GM12878 (cell line): ENCODE measurements at places on chromosomes 2 and 18.

DNA sequence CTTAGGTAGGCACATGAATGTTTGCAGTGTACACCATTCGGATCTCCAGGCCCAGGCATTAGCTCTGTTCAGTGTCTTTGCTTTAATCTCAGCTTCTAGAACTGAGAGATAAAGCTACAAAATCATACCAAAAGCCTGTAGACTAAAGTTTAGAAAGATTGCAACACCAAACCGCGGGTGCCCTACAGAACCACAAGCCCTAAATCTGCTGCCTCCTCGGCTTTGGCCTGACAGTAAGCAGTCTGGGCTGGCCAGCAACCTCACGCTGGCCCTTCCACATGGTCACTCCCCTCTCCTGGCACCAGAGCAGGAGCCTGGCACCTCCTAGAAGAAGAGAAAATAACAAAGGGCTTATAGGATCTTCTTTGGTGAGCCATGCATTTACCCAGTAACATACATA is 8.9 kb upstream of the OSR1 start:
- no peak for DNase-seq

GRCh38 chr2:149861034-149861433 is 273.5 kb upstream of the MMADHC start:
- no peak for DNase-seq

DNA sequence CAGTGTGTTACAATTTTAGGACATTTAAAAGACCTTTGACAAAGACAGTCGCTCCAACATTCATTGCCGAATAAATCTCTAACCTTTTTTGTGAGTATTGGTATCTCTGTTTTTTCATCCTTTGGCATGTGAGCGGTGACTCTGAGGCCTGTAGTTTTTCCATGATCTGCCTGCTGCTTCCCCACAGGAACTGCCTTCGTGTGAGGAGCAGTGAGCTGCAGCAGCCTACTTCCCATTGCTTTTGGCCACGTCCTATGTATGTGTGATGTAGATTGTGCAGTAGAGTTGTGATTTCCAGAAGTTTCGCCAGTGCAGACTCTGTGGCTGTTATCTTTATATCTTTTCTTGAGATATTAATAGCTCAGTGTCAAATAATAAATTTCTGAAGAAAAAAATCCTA is 79.8 kb downstream of the UGGT1 start:
- DNase-seq: no peak

DNA sequence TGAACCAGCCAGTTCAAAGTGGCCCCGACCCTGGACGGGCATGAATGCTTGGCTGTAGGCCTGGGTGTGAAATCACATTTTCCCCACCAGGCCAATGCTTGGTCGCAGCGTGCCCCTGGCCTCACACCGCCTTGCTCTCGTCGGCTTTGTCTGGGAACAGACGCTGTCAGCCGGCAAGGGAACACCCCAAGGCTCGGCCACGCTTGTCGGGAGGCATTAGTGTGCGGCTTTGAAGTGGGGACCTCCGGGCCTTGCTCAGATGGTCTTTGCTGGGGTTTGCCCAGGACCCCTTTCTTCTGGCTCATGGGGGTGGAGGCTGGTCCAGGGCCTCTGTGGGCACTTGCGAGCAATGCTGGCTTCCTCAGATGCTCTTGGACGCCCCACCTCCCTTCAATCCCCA is 79.1 kb downstream of the INHBB start:
- no peak for DNase-seq

- no peak for DNase-seq
These were observed 23.6 kb downstream of the FZD5 start for GRCh38 chr2:207746131-207746530.

DNA sequence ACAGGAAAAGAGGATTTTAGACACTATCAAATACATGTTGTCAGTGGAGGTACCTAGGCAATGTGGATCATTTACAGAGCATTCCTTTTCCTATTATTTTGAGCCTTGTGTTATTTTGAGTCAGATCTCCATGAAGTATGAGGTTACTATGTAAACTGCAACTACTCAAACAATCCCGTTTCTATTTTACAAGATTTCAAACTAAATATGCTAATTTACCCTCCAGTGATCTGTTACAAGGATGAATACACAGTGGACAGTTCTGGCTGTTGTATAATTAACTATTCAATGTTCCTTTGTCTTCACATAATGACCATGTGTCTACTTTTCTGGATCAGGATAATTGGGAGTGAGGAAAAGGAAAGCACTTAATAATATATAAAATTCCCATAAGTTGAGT is 4.6 kb downstream of the HOXD1 start:
- no peak for DNase-seq

DNA sequence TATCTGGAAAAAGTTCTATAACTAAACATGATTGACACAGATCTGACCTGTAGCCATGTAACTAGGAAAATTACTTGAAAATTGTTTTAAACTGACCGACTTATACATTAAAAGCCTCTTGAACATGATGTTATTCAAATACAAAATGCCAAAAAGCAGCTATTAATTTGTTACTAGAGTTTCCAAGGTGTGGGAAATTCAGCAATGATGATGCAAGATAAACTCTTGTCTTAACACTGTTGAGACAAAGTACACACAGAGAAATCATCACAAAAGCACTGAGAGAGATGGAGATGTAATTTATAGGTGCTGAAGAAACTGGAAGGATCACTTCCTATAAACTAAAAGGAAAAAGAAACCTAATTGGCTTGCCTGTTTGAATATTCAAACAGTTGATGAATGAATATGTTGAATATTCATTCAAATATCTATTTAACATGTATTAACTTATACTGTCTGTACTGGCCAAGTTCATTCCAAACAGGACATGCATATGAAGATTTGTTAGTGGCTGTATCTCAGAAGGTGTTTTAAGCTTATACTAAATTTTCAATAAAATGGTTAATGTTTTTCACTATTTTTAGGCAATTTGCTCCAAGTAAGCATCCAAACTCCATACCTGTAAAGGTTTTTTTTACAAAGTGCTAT is 34.6 kb upstream of the WDR75 start:
- no peak for DNase-seq

- DNase-seq: no peak
These were observed 61.6 kb downstream of the MEP1B start for GRCh38 chr18:32251466-32251865.

- no peak for DNase-seq
These were observed 34.1 kb downstream of the NOL10 start for GRCh38 chr2:10655499-10656225.

GRCh38 chr2:12764849-12765605 is 48.3 kb downstream of the TRIB2 start:
- DNase-seq: no peak

DNA sequence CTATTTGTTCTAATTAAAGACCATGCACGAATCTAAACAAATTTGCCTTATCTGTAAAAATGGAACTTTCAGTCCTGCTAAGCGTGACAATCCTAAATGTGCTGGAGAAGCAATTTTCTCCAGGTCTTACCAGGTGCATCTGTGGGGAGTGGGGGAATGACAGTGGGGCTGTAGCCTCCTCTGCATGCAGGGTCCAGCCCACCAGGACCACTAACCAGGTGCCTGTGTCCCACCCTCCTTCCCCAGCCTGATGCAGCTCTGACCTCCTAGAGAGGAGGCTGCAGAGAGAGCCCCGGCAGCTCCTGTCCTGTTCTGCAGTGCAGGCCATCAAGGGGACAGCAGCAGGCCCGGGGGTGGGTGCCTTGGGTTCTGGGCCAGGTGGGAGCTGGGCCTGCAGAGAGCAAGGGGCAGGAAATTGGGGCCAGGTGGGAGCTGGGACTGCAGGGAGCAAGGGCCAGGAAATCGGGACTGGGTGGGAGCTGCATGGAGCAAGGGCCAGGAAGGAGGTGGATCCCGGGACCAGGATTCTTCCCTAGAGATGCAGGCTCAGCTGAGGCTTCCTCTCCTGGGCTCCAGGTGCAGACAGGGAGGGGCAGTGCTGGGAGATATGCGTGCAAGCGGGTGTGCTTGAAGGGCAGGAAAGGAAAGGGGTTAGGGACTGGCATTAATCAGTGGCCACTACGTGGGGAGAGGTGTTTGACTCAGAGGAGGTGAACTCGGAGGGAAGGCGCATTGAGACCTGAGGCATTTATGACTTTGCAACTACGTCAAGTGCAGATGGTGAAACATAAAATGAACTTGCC is 185.3 kb downstream of the ANKRD30B start:
- no peak for DNase-seq

- no peak for DNase-seq
These were observed 47.6 kb downstream of the G6PC2 start for GRCh38 chr2:168948621-168949212.

GRCh38 chr18:68436485-68436884 is 278.4 kb downstream of the TMX3 start:
- DNase-seq: no peak

DNA sequence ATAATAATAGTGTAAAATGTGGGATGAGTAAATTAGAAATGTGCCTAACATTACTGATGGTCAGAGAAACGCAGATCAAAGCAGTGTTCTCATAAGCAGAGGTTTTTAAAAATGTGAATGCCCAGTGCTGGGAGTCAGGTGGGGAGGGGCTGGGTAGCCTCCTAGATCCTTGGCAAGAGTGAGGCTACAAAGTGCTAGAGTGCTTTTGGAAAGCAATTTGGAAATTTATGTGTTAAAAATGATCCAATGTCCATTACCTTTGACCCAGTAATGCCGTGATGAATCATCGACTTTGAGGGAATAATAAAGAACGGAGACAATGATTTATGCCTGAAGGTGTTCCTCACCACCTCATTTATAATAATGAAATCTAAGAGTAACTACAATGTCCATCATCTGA is 44.9 kb upstream of the TWIST2 start:
- DNase-seq: no peak

- DNase-seq: no peak
These were observed 38.0 kb upstream of the YWHAQ start for GRCh38 chr2:9668687-9669345.

DNA sequence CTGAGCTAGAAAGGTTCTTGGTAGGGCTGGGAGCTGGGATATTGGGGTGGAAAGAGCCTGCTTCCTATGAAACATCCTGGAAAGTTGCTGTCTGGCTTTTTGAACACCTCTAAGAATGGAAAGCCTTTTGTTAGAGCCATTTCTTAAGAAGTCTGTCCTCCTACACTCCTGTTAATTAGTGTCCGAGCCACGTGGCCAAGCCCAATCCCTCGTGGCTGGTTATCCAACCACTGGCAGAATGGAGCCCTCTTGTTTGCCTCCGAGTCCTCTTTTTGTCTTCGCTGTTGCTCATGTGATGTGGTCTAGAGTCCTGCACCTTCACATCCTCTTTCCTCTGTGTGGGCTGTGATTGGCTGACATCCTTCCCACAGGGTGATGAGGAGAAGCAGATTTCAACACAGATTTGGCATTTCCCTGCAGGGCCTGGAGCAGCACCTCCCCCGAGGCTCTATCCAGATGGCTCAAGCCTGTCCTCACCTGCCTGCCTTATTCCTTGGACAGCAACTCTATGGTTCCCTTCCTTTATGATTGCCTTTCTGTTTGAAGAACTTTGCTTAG is 8.2 kb upstream of the TOGARAM2 start:
- DNase-seq: no peak

DNA sequence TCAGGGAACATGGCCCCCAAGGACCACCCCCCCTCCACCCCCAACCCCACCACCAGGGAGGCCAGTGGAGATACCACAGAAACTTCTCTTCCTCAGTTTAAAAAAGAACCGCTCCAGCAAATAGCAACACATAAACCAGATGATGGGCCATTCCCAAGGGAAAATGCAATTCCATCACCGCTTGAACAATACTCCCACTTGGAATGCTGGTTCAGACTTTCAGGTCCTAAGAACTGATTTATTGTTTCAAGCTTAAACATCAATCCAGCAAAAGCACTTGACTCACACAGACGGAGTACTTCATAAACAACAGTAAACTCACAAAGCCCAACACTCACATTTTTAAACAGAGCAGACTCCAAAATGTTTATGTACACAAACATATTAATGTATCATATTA is 6.9 kb downstream of the HDAC4 start:
- no peak for DNase-seq

- no peak for DNase-seq
These were observed 6.9 kb downstream of the YES1 start for GRCh38 chr18:805008-805754.

GRCh38 chr2:39696838-39697237 is 31.1 kb downstream of the TMEM178A start:
- no peak for DNase-seq

GRCh38 chr18:37426586-37426985 is 139.0 kb downstream of the CELF4 start:
- DNase-seq: no peak

DNA sequence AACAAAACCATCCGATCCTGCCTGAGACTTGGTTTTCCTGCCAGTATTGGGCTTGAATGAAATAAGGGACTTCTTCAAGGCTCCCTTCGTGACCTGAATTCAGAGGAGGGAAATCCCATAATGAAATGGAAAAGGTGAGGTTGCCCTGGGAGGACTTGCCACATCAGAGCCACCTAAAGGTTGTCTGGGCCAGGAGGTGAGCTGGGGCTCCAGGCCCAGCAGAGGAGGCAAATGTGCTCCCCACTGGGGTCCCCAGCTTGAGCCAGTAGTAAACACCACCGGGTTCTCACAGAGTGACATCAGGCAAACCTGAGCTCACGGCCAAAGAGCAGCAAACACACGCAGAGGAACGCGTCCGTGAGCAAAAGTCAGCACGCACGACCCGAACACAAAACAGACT is 28.6 kb upstream of the CTDP1 start:
- no peak for DNase-seq

DNA sequence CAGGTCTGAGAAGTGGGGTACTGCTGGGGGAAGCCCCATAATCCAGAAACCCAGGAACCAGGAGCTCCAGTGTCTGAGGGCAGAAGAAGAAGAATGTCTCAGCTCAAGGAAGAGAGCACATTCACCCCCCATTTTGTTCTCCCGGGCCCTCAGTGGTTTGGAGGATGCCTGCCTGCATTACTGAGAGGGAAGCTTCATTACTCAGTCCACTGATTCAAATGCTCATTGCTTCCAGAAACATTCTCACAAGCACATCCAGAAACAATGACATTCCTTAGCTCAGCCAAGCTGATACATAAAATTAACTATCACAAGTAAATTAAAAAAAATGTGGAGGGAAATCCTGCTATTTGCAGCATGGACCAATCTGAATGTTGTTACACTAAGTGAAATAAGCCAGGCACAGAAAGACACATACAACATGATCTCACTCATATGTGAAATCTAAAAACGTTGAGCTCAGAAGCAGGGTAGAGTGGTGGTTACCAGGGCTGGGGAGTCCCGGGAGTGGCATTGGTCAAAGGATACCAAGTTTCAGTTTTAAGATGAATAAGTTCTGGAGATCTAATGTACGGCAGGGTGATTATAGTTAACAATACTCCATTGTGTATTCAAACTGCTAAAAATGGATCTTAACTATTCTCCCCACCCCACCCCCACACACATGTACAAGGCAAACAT is 459.3 kb downstream of the GALR1 start:
- peak; percentile 21 for DNase-seq

- no peak for DNase-seq
These were observed 497.2 kb upstream of the NETO1 start for GRCh38 chr18:73365018-73365417.

- DNase-seq: no peak
These were observed 29.8 kb upstream of the MRPL33 start for GRCh38 chr2:27741673-27742072.

GRCh38 chr2:64491426-64491825 is 32.7 kb upstream of the AFTPH start:
- no peak for DNase-seq
